ENCODE measurements at places on chromosomes 16 and 17.

DNA sequence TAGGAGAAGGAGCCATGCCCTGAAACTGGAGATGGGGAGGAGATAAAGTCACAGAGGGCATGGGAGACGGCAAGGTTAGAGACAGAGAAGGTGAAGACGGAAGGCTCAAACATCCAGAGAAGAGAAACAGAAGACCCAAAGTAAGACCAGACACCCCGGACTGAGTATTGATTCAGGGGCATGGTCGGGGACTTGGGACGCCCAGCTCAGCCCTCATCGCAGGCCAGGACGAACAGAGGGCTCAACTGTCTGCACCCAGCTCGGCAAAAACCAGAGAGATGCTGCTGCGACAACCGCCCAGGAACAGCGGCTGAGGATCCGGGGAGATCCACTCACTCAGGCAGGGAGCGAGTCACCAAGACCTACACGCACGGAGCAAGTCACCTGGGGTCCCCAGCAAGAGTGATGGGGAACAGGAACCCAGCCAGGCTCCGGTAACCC, 999 bp downstream of the XYLT1 start:
- DNase-seq, result no peak

DNA sequence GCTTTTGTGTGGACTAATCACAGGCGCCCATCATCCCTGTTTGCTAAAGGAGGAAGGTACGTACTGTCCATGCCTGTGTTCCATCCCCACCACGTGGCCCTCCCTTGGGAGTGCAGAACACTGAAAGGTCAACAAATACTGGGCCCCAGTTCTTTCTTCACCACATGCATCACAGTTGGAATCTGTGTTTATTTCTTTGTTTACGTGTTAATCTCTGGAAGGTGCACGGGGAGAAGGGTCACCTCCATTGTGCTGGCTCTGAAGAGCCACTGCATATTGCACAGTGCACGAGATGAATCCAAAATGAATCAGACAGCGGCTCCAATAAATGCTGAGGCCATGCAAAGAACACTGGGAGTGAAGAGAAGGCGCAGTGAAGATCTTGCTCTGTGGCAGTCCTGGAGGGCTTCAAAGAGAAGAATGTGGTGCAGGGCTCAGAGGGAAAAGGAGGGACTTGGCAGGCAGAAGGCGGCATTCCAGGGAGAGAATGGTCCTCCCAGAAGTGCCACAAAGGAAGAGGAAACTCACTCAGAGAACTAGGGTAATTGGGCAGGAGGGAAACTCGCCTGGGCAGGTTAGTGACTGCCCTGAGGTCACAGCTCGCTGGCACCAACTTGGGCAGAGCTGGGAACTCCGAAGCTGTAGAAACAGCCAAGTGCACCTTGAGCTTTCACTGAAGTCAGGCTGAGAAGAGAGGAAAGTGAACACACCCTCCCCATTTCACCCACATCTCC, 3.7 kb downstream of the RPH3AL start:
- DNase-seq, result no peak

GRCh38 chr17:1673041-1673785, 11.5 kb downstream of the PRPF8 start:
- no peak for DNase-seq

GRCh38 chr17:66126231-66126630, 65.7 kb downstream of the CEP112 start:
- DNase-seq, result no peak

- no peak for DNase-seq
Measured at GRCh38 chr17:50170662-50171370, 5.0 kb downstream of the SGCA start.

- no peak for DNase-seq
Measured at GRCh38 chr17:39684369-39685192, 3.3 kb downstream of the PGAP3 start.

DNA sequence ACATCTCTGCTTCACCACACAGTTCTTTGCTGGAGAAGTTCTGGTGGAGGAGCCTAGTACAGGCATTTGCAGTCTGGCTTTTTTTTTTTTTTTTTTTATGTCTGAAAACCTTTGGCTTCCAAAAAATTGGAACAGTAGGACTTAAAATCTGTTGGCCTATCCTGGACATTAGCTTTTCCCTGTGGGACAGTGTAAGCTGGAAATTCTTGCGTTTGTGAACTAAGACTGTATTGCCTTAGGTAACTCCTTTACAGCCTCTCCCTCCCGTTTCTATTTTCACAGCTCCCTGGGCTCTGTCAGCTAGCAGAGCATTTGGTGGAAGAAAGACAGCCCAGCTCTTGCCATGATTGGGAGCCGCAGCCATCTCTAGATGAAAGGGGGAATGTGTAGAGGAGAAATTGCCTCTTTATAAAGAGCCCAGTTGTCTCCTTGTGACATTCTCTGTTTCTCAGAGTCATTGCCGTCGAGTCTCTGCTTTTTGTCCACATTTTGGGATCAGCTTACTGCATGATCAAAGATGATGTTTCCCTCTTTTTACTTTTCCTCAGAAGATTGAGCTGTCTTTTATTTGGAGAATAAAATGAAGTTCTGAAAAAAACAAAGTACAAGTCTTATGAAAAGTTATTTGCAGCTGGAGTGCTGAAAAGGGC, 227.5 kb downstream of the SPECC1 start:
- DNase-seq, result no peak

GRCh38 chr17:8925808-8926207, 39.7 kb downstream of the PIK3R5 start:
- no peak for DNase-seq

DNA sequence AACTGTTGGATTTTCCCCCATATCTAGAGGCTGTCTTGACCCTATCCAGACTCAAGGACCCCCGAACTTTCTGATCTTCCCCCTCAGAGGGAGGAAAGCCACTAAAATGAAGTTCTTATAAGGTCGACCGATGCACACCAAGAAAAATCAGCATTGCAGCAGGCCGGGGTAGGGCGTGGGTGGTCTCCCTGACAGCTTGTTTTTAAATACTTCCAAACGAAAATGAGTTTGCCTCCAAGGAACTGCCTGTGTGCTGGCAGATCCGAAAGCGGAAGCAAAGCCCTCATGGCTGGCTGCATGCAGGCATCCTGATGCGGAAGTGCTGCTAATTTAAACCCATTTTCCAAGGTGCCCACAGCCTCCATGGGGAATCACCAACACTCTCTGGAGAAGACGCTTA, 374.3 kb upstream of the XYLT1 start:
- no peak for DNase-seq

DNA sequence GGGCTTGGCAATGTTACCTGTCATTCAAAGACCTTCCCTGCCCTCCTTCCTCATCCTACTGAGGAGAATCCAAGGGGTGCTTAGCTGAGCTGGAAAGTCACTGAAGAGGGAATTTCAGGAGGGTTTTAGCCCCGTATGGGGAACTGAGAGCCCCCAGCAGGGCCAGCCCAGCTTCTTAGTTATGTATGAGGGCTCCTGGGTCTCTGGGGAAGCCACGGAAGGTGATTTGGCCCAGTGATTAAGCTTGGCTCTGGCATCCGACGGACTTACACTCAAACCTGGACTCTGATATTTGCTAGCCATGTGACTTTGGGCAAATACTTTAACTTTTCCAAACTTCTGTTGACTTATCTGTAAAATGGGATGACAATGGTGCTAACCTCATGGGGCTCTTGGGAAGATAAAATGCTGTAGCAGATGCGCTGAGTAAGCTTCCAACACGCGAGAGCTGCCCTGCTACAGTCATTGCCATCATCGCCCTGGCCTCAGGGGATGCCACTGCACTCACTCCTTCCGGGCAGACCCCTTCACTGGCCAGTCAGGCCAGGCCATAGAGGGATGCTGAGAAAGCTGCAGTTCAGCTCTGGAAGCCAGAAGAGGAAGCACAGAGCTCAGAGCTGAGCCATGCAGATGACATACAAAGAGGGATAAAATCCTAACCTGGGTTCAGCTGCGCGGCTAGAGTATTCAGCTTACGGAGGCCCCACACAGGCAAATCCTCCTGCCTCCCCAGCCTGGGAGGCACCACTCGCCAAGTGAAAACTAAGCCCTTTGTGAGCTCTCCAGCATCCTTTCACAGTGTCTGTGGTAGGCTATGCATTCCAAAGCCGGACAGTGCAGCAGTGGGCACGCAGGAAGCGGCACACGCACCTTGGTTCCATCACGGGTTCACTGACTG, 44.9 kb upstream of the PIK3R6 start:
- no peak for DNase-seq
